Stimulated activated CD8-positive, alpha-beta memory T cell treated with anti-CD3 and anti-CD28 coated beads, Interleukin-4, amount 100 ng/mL, for 1 hour (primary cell): ENCODE measurements at places on chromosomes 13 and 19.

DNA sequence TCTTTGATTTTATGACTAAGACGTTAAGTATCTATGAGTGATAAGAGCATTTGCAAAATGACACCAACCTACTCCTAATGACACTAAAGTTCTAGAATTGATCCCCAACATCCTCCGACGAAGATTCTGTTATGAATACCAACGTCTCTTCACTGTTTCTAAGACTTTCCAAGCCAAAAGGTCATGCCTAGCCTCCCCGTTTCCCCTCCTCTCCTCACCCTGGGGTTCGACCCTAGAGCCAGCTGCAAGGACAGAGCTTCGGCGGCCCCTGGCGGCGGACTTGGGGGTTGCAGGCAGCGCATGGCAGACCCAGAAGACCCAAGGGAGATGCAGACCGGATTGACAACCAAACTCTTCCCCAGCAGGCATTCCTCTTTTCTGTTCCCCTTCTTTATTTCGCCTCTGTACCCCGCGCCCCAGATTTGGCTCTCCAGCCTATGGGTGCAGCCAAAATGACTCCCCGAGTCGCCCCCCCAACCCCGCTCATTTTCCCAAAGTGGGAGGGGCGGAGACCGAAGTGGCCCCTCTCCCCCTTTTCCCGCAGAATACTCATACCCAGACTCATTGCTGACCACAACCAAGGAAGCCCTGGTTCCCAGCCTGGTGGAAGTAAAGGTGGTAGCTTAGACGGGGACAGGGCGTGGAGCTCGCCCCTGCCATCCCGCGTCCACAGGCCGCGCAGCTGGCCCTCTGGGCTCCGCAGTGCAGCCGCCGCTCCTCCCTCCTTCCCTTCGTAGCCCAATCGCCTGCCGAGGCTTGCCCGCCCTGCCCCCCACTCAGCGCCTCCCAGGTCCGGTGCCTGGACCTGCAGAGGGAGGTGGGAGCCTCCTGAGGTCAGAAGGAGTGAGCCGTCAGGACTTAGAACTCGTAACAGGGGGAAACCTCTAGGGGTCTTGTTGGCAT lies 4.1 kb upstream of the EML2 start:
- DNase-seq, result peak; percentile 74

DNA sequence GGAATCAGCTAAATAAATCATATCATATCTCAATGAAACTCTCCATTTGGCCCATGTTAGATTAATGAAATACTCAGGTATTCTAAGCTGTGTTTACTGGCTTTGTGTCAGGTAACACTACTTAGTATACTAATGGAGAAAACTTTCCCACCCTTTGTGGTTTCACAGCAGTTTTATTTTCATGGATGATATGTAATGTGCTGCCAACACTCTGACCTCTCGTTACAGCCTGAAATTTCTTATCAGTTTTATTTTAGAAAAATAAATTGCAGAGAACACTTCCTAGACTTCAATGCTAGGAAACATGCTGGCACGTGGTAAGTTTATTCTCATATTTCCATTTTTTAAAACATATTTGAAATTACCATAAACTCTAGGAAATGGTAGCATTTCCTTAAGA lies 758.9 kb downstream of the LIG4 start:
- no peak for DNase-seq

DNA sequence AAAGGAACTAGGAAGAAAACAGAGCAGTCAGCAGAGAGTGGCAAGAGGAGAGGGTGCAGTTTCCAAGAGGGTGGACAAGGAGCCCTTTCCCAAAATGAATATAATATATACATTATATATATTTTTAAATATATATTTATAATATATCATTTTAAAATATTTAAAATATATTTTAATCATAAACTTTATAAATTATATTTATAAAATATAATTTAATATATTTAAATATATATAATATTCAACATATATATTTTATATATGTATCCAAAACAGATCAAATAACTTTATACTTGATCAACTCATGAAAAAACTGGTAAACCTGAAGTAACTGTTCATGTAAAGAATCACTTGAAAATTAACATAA lies 328.6 kb downstream of the MYO16 start:
- DNase-seq, result no peak

DNA sequence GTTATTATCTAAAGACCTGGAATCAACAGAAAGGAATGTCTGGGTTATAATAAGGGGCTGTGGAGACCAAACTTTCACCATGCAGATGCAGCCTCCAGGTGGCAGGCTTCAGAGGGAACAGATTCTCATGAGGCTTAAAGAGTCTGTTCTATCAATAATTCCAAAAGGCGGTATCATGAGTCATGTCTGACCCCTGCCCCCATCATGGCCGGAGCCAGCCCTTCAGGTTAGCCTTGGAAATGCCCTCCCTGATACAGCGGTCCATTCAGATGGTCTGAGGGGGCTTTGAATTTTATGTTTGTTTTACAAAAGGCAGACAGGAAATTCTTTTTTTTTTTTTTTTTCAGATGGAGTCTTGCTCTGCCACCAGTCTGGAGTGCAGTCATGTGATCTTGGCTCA lies 21.7 kb upstream of the LAMP1 start:
- DNase-seq, result no peak

DNA sequence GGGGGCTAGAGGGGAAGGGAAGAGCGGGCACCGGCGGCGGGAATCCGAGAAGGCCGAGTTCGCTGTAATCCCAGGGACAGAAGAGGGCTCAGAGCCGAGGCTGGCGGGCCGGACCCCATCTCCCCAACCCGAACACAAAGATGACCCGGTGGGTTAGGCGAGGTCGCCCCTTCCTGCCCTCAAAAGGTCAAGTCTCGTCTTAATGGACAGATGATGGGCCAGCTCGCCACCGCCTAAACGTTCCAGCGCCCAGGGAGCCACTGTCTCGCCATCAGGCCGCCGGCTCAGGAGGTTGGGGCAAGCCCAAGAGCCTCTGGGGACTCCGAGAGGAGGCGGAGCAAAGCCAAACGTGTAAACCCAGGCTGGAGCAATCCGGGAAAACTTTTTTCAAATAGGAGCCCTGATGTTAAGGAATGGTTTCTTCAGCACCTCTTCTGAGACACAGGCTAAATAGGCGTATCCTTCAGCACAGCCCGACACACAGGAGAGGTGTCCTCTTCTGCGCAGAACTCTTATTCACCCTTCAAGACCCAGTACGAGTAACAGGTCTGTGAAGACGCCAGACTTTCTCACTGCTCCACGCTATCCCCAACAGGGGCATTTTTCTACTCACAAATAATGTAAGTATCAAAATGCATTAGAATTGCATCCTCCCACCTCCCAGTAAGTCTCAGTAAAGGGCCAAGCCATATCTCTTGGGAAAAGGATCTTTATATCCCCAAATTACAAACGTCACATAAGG lies 6.3 kb upstream of the POU4F1 start:
- no peak for DNase-seq
